Esophagus mucosa (tissue), 1 donor: ENCODE measurements at places on chromosomes 12 and 14. TPM values are rescaled to one million over a fixed set of nuclear protein-coding genes. Genes with fewer than 3 reads are reported as not detected.

C14orf132 gene
- total RNA-seq: 3.7 TPM

RNASE1 gene
- 8.6 TPM for total RNA-seq

- ATAC-seq: no peak
Measured at GRCh38 chr14:67970923-67971322, 151.3 kb downstream of the RAD51B start.

- ATAC-seq: peak; percentile 3
Measured at GRCh38 chr12:57110104-57111030, 795 bp downstream of the STAT6 start.

IRAK3 gene
- total RNA-seq: 3.0 TPM

ZNF140 gene
- total RNA-seq: 11.4 TPM

DNA sequence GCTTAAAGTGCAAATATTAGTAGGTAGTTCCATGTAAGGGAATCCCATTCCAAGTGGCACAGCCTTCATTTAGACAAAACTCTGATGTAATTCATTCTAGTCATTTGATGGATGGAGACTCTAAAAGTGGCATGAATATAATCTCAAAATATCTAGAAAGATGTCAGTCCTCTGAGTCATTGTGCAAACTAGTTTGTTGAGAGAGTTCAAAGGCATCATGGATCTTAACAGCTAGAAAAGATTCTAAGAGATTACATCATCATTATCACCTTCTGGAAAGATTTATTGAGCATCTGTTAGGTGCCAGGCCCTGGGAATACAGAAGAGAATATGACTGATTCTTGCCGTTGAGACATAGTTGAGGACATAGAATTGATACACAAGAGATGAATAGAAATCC is 30.7 kb downstream of the CRADD start:
- ATAC-seq: peak; percentile 78

MUCL1 gene
- not detected for total RNA-seq

PMEL gene
- 0.52 TPM for total RNA-seq

- ATAC-seq: no peak
Measured at GRCh38 chr14:97916100-97916499, 1118.9 kb downstream of the VRK1 start.

GRCh38 chr12:6620137-6620884 is 13.1 kb upstream of the CHD4 start:
- peak; percentile 2 for ATAC-seq

DNA sequence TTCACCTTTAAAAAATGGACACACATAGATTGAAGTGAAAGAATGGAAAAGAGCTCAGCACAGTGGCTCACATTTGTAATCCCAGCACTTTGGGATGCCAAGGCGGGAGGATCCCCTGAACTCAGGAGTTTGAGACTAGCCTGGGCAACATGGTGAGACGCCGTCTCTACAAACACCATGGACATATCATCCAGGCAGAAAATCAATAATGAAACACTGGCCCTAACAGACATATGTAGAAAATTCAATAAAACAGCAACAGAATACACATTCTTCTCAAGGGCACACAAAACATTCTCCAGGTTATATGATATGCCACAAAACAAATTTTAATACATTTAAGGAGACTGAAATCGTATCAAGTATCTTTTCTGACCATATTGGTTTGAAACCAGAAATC is 7.4 kb downstream of the WASHC3 start:
- no peak for ATAC-seq
